ENCODE measurements at places on chromosomes 6 and 20.
A peak's percentile ranks its signal among the peaks of the same experiment; 100 is the strongest.

GRCh38 chr20:53711333-53712211, 117.9 kb upstream of the ZNF217 start:
- no peak for DNase-seq

GRCh38 chr20:37376791-37377190, 30.9 kb downstream of the SRC start:
- DNase-seq, result no peak

GRCh38 chr6:138719744-138720143, 53.8 kb upstream of the CCDC28A start:
- DNase-seq, result no peak

GRCh38 chr6:44058617-44059358, 68.5 kb downstream of the MRPL14 start:
- no peak for DNase-seq

DNA sequence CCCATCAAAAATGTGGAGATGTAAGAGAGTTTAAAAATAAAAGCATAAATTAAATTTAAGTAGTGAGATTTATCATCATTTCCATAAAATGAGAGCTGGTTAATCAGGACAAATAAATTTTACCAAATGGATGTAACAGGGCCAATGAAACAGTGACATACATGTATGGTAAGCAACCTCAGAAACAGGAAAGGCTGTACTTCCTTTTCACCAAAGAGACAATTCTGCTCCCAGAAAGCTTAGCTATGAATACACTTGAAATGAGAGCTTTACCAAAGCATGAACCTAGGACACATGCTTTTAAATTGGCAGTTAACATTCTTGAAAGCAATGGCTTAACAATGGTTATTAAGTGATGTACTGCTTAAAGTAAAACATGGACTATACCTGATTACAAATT, 12.1 kb upstream of the UBE2J1 start:
- DNase-seq, result peak; percentile 23

GRCh38 chr20:58558486-58559367, 43.5 kb upstream of the APCDD1L start:
- DNase-seq, result no peak

GRCh38 chr6:37239526-37239925, 18.0 kb upstream of the TBC1D22B start:
- DNase-seq, result no peak

DNA sequence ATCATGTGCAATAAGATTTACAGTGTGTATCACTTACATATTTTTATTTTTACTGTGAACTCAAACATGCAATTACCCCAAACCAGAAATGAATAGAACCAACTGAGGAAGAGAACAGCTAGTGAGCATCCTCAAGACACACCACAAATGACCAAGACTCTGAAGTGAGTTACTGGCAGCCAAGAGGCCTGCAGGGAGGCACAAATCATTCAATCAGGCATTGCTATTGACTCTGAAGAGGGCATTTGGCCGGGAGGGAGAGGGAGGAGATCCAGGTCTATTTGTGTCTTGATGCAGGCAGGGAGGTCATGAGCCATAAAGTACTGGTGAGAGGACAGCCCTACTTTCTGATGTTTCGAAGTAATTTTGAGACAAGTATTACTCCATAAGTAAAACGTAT, 257.7 kb downstream of the BCKDHB start:
- no peak for DNase-seq

GRCh38 chr6:155040901-155041650, 46.0 kb downstream of the TIAM2 start:
- DNase-seq, result no peak

- no peak for DNase-seq
Measured at GRCh38 chr6:33935439-33936080, 131.8 kb upstream of the MLN start.

Data from AML-193 (cell line).